ENCODE measurements at places on chromosomes 7 and 10. TPM values are rescaled to one million over a fixed set of nuclear protein-coding genes. Genes with fewer than 3 reads are reported as not detected.

Gene ANKRD1
- not detected for total RNA-seq

Gene GIMAP7
- 48.4 TPM for total RNA-seq

Gene IGFBP1
- total RNA-seq: not detected

Gene NME8
- not detected for total RNA-seq

Gene OR6B1
- total RNA-seq: not detected

Gene VWA2
- total RNA-seq: not detected
